ENCODE measurements at places on chromosomes 3 and 15.

DNA sequence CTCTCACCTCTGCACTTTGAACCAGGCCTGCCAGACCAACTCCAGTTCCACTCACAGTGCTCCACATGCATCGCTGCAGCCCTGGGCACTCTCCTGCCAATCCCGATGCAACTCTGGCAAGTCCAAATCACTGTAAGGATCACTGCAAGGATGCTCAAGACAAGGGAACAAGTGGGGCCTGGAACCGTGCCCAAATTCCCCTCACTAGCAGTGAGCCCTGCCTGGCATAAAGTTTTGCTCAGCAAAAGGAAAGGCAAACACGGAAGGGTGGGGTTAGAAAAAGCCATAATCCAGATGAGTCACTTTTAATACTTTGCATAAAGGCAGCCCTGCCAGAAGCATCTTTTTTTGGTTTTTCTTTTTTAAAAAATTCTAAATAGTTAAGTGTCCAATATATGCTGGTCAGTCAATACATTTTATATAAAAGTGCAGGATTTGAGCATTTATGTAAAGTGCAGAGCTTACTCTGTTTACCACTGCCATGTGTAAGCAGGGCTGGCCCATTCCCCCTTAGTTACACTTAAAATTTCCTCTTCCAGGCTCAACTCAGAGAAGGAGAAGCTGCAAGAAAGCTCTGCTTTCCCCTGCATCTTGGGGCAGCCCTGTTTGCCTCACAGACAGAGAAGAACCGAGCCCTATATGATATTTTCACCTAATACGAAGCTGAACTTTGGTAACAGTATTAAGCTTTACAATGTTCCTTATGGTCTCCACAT is 102.2 kb downstream of the CD47 start:
- no peak for DNase-seq

- no peak for DNase-seq
Observed at GRCh38 chr3:185308126-185308754, 54.4 kb upstream of the EHHADH start.

DNA sequence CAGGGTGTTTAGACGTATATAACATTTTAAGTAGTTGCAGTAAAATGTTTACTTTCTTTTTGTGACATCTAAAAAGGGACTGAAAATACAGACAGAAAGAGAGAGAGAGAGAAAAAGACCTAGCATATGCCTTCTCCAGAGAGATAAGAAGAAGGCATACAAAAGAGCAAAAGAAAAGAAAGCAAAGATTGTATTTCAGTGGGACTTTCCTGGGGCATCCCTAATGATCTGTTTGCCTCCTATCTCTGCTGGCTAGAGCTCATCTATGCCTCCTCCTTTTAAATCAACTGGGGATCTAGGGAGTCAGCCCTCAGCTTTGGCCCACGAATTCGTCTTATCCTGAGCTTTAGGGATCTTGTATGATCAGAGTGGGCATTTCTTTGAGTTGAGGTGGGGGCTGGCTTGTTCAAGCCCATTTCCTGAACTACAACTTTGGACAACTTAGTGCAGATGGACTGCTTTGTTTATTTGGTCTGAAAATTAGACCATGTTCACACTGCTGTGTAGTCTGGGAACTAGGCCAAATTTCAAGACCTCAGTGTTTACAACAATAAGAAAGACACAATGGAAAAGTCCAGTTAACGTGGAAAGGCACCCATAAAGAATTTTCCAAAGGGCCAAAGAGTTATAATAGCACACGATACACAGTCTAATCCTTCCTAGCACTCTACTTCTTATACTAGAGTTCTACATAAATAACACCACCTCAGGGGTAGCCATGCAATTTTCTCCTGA is 61.0 kb downstream of the ATP8B4 start:
- no peak for DNase-seq

- DNase-seq: no peak
Observed at GRCh38 chr15:69410248-69410874, 3.8 kb upstream of the KIF23 start.

DNA sequence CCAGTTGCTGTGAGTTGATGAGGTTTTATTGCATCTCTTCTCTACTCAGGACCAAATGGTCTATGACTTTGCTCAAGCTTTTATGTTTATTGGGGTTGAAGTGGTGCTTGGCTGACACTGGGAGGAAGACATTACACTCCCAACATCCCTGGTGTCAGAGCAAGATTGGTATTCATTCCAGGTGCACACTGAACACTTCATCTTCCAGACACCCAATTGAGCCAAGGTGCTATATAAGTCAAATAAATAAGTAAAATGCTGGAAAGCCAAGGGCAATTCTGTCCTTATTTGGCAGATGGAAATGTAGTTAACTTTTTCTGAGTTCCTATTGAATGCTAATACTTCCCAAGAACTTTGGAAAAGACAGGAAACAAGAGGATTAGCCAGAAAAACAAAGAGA is 53.2 kb upstream of the CDV3 start:
- DNase-seq: no peak

GRCh38 chr3:31106204-31106603 is 211.7 kb upstream of the GADL1 start:
- DNase-seq: no peak

GRCh38 chr3:58667704-58668103 is 1.1 kb upstream of the FAM3D start:
- DNase-seq: no peak
